ENCODE measurements at places on chromosomes 13 and 19.

DNA sequence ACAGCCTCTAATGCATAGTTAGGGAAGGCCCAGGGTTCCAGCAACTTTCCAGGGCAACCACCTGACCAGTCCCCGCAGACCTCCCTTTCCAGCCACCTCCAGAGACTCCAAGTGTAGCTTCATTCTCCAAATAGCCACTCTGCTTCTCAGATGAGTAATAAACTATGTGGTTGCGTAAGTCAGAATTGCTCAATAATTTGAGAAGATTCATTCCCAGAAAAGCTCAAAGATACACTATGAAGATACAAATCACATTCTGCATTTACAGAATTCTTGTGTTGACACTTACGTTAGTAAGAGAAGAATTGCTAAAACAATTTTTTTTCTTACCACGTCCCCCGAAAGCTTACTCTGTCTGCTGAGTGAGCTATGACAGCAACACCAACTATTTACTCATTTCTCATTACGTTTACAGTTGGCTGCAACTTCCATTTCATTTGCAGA, 8.2 kb upstream of the LATS2 start:
- H3K36me3 ChIP-seq, result no peaks in the 10 kb centered on the region
- peak overlapping the region; percentile 66 for H3K27ac ChIP-seq
- peaks cover 4% of the 10 kb centered on the region for H3K4me1 ChIP-seq
- no peak for DNase-seq

- DNase-seq, result no peak
- H3K36me3 ChIP-seq, result no peaks in the 10 kb centered on the region
- no peak overlapping the region for H3K4me3 ChIP-seq
- H3K27me3 ChIP-seq, result no peaks in the 10 kb centered on the region
Measured at GRCh38 chr13:110328573-110328972, 21.5 kb downstream of the COL4A2 start.

- no peak for DNase-seq
- H3K27ac ChIP-seq, result no peak overlapping the region
- no peak overlapping the region for H3K4me3 ChIP-seq
Measured at GRCh38 chr13:44507639-44508038, 68.5 kb downstream of the TSC22D1 start.

GRCh38 chr13:91368101-91368500, 20.6 kb downstream of the MIR17HG start:
- no peaks in the 10 kb centered on the region for H3K27me3 ChIP-seq
- no peaks in the 10 kb centered on the region for H3K4me1 ChIP-seq
- H3K4me3 ChIP-seq, result no peak overlapping the region
- H3K27ac ChIP-seq, result no peak overlapping the region

DNA sequence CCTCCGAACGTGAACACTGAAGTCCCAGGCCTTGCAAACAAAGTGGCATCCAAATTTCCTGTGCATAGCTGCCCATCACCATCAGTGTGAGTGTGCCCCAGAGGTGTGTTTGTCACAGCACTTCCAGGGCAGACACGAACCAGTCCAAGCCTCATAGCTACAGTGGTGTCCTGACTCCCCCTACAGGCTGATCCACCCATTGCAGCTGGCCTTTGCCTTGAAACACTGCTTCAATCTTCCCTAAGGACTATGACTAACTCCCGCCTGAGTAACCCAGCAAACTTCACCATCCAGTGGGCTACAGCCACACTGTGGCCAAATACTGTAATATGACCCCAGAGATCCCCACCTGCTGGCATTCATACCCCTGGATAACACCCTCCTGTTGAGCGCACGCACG, 3.9 kb downstream of the ZNF266 start:
- H3K36me3 ChIP-seq, result no peaks in the 10 kb centered on the region
- H3K27me3 ChIP-seq, result no peaks in the 10 kb centered on the region
- no peak overlapping the region for H3K27ac ChIP-seq
- H3K4me1 ChIP-seq, result no peaks in the 10 kb centered on the region
- DNase-seq, result no peak

- no peak overlapping the region for H3K4me3 ChIP-seq
- no peaks in the 10 kb centered on the region for H3K27me3 ChIP-seq
- H3K27ac ChIP-seq, result peak overlapping the region; percentile 6
Measured at GRCh38 chr19:29694161-29694560, 20.9 kb downstream of the C19orf12 start.

DNA sequence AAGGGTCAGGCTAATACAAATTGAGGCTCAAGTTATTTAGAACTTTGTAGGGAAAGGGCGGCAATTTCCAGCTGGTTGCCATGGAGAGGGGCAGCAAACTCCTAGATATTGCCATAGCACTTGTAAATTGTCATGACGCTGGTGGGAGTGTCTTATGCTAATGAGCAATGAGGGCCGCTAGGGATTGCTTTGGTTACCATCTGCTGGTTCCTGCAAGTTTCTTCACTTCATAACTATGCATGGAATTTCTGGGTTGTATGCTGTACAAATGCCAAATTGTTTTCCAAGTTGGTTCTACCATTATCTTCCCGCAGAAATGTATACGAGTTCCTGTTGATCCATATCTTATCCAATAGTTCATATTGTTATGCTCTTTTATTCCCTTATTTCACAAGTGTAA, 1339.4 kb downstream of the EFNB2 start:
- no peak overlapping the region for H3K27ac ChIP-seq
- H3K27me3 ChIP-seq, result no peaks in the 10 kb centered on the region
- no peak for DNase-seq
- H3K4me1 ChIP-seq, result no peaks in the 10 kb centered on the region
- H3K36me3 ChIP-seq, result no peaks in the 10 kb centered on the region
- no peak overlapping the region for H3K4me3 ChIP-seq
